ENCODE measurements at places on chromosomes 13 and 19.

- peak; percentile 75 for DNase-seq
These were observed at the start of gene NDUFS7 for GRCh38 chr19:1383312-1384084. TSS of gene NDUFS7 (plus strand) at chr19:1383907. CDS start at chr19:1383927, 20 bp downstream.

GRCh38 chr19:11453468-11454341, 18.3 kb downstream of the PRKCSH start:
- no peak for DNase-seq

- peak; percentile 94 for DNase-seq
These were observed 3.4 kb downstream of the ITGBL1 start for GRCh38 chr13:101455863-101456262.

GRCh38 chr13:113668491-113668971, 1.5 kb downstream of the GRK1 start:
- no peak for DNase-seq

DNA sequence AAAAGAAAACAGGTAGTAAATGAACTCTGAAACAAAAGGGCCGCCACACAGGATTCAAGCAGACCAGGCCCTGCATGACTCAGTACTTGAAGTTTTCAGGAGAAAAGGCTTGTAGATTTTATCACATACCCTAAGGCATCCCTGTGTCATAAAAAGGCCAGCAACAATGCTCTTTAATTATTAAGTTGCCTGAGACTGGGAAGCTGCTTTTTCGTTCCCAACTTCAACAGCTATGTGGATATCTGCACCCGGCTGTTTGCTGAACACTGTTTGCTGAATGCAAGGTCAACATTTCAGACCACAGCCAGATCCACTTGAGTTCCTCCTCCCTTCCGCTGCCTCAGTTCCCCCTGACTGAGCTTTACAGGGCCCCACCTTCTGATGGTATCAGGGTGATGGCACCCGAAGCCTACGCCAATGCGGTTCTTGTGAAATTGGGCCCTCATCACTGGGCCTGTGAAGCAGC, 6.1 kb upstream of the ECH1 start:
- peak; percentile 76 for DNase-seq

DNA sequence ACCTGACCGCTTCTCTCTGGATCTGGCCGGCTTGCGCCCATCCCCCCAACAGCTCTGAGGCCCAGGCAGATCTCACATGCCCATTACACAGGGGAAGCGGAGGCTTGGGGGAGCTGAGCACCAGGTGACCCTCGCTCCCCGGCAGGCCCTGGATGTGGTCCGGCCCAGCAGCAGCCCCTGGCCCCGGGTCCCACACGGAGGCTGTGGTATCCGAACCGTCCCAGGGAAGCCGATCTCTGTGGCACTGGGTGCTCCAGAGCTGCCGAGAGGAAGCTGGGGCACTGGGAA, 27.7 kb downstream of the SBNO2 start:
- no peak for DNase-seq

GRCh38 chr19:4502282-4503131, 15.8 kb downstream of the PLIN4 start:
- DNase-seq = no peak

GRCh38 chr13:41075034-41075433, 13.7 kb downstream of the WBP4 start:
- DNase-seq = no peak

GRCh38 chr19:54574527-54575056, 1.0 kb downstream of the LILRA2 start:
- no peak for DNase-seq

GRCh38 chr19:53158119-53158656, 665 bp downstream of the ZNF347 start:
- peak; percentile 32 for DNase-seq

DNA sequence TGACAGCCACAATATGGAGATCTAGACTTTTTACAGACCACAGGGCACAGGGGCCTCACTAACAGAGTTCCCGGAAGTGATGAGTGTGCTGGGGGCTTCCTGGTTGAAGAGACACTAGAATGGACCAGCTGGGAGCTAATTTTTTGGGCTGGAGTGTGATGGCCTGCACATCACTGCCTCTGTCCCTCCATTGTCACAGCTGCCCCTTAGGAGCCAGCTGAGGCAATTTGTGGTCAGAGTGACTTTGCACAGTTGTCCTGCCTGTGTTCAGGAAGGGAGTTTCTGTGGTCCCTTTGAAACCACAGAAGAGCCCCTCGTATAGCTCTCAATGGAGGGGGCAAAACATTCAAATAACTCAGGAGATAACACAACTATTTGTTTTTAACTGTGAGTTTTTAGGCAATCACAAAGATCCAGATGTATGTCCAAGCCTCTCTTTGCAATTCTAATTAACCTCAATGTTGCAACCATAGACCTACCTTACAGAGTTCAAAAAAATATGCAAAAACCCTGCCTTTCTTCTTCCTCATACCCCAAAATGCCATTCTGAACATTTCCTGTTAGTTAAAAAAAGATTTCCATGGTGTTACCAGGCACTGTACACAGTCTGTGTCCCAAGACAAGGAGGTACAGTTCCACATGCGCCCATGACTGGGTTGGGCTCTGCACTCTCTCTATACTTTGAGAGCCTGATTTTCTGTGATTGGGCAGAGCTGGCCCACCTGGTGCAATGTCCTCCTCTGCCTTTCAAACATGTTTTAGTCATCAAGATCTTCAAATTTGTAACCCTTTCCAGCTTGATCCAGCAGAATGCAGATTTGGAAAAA, 2.4 kb downstream of the ALOX5AP start:
- DNase-seq = no peak
